ENCODE measurements at places on chromosomes 7 and 10.

DNA sequence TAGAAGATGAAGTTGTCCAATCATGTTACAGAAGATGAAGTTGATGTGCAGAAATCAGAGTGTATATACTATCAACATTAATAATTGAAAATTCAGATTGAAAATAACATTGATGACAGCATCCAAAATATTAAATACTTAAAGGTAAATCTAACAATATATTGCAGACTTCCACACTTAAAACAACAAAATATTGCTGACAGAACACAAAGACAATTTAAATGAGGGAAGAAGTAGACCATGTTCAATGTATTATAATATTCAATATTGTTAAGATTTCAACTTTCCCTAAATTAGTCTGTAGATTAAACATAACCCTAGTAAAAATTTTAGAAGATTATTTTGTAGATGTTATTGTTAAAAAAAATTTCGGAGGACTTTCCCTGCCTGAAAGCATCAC lies 151.9 kb downstream of the PON1 start:
- no peak for DNase-seq

DNA sequence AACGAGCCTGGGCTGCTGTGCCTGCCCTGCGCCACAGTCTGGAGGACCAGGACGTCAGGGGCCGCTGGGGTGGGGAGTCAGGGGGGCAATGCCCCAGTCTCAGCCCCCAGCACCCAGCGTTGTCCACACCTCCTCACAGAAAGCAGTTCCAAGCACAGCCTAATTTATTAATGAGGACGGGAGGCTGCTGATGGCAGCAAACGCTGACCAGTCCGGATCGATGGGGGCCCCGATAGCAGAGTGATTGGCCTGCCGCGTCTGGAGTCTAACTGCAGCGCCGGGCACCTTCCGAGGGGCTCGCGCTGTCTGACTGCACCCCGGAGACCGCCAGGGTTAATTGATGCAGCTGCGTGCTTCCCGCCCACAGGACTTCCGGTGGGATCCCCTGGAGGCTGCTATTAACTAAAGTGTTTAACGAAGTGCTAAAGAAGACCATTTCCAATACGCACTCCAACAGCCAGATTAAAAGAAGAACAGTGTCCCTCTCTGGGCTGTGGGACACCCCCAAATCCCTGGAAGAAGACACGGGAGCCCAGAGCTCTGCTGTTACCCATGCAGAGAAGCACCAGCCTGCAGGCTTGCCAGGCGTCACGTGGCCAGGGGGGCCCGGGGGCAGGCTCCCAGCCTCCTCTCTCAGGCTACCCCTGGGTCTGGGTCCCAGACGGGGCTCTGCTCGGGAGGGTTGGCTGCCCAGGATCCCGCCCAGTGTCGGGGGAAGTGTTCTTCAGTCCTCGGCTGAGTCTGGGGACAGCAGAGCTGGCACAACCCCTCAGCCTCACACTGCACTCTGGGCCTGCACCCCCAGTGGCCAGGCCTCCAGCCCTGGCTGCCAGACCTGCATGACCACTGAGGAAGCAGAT lies 63.8 kb downstream of the MICALL2 start:
- DNase-seq, result no peak

GRCh38 chr10:54402576-54402975 lies 398.5 kb downstream of the PCDH15 start:
- no peak for DNase-seq

GRCh38 chr10:47364366-47364765 lies 16.2 kb downstream of the RBP3 start:
- no peak for DNase-seq

DNA sequence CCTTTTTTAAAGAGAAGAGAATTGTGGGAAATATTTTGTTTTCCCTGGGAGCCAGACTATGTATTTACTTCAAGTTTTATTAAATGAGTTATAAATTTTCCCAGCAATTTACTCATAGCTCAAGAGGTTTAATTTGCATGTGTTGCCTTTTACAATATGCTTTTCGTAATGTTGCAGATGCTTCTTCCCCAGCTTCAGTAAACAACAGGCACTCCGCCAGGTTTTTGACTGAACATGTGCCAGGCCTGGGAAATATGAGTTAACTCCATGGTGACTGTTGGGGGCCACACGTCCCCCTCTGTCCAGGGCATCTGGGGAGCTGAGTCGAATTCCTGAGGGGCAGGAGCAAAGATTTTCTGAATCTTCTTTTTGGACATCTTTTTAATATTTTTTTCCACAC lies 545.7 kb downstream of the LRMDA start:
- no peak for DNase-seq

DNA sequence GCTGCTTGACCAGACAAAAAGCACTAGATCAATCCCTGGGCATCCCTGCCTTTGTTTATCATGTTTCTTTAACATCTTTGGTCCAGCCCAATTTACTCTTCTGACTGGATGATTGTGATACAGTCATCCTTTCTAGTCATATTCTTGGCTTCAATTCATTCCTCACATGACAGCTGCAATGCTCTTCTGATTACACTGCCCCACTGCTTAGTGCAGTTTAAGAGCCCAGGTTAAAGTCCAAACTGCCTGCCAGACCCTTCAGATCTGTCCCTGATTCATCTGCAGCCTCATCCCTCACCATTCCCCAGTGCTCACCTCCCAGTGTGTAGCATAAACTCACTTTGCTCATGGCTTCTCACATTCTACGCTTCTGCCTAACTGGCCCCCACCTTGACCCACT lies 383.8 kb downstream of the TNS3 start:
- DNase-seq, result no peak

DNA sequence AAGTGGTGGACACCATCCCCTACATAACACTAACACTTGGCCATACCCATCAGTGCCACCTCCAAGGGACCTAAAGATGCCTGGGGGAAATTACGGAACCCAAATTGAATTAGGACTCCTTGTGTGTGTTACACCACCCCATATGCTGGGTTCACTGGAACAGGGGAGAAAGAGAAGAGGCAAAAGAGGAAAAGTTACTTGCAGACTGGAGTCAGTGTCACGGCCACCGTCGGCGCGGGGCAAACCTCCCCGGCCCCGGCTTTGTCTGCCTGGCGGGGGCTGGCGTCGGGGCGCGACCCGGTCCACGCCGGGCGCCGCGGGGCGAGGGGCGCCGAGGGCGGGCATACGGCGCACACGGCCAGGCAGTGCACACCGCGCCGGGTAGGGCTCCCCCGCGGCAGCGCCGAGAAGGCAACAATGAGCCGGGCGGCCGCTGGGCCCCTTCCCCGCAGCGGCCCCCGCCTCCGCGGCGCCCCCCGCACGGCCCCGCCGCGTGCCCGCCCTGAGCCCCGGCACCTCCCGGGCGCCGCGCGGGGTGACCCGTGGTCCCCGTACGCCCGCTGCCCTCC lies 171.1 kb downstream of the FAM107B start:
- no peak for DNase-seq

- no peak for DNase-seq
These were observed 337.4 kb downstream of the CRPPA start for GRCh38 chr7:16083931-16084330.

DNA sequence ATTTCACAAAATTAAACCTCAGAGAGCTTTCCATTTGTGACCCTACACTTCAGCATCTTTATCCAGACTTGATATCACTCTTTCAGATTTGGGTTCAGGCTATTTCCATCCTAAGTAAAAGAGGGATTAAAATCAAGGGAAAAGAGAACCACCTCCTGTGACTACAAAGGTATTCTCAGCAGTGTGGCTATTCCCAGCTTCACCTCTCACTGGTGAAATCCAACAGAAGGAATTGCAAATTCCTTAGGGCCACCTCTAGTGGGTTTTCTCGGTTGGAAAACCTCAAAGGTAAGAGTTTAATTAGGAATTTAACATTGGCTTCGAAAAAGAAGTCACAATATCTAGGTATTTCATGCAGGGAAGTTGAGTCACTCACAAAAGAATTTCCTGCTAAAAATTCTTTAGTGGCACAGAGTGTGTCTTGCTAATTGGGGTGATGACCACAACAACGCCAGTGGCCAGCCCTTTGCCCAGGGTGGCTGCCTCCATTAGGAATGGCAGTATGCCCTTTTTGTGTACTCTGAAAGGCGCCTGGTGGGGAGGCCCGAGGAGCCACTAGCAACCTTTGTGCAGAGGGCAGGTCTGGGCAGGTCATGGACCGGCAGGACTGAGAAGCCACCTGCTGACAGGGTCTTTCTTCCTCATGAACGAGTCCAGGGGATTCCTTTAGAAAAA lies 52.2 kb downstream of the SEM1 start:
- no peak for DNase-seq

DNA sequence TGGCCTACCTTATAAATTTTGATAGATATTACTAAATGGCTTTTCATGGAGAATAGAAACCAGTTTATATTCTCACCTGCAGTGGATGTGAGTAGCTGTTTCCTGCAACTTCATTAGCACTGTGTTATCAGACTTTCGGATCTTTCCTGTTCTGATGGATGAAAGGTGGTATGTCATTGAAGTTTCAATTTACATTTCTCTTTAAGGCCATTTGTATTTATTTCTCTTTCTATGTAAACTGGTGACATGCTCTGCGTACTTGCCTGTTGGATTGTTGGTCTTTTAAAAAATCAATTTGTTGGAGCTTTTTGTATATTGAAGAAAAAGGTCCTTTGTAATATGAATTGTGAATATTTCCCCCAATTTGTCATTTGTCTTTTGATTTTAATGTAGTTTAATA lies 95.8 kb upstream of the STRIP2 start:
- DNase-seq, result no peak

DNA sequence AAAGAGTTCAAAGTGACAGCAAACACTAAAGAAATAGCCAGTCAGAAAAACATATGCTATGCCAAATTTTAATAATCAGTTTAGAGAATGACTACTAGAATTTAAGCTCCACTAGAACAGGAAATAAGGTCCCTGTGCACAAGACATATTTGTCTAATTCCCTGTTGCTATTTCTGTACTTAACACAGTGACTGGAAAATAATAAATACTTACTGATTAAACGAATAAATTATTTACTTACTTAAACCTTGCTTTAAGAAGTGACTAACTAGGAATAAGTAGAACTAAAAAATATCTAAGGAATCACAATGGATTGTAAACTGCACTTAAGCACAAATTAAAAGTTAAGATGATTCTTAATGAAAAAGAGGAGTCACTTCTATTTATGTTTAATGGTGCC lies 22.3 kb downstream of the NPS start:
- no peak for DNase-seq

DNA sequence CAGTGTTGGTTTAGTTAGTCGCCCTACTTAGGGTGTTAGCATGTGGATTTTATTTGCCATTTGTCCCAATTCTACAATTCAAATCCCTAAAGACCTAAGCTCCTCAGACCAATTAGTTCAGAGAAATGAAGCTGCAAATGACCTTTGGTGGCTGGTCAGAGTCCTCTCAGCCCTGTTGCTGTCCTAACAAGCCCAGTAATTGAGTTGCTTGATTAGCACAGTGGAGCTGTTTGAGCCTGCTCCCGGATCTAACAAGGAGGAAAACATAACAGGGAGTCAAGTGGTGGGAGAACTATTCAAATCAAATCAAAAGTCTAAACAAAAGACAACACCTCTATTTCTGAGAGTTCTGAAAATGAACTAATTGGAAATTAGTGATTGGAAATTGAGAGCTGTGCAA lies 22.1 kb downstream of the ZDHHC6 start:
- DNase-seq, result no peak

DNA sequence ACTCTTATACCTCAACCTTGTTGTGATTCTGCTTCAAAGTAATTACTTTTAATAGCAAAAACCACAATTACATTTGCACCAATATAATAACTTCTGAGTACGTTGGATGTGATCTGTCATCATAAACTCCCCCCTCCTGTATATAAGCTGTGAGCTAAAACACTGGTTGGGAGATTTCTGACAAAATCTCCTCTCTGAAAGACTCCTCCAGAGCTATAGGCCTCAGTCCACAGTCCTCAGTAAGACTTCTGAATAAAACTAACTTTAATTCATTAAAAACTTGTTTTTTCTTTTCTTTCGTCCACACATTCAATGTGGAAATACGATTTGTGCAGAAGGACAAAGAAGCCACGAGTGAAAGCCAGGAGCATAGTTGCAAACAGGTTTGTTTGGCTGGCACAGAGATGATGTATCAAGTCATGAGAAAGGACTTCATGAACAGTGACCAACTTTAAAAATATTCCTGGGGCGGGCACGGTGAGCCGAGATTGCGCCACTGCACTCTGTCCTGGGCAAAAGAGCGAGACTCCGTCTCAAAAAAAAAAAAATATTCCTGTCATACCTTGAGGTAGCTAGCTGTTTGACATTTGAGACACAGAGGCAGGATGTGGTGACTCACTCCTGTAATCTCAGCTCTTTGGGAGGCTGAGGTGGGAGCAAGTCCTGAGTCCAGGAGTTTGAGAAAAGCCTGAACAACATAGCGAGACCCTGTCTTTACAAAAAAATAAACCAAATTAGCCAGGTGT lies 91.1 kb upstream of the ARHGAP21 start:
- DNase-seq, result no peak

DNA sequence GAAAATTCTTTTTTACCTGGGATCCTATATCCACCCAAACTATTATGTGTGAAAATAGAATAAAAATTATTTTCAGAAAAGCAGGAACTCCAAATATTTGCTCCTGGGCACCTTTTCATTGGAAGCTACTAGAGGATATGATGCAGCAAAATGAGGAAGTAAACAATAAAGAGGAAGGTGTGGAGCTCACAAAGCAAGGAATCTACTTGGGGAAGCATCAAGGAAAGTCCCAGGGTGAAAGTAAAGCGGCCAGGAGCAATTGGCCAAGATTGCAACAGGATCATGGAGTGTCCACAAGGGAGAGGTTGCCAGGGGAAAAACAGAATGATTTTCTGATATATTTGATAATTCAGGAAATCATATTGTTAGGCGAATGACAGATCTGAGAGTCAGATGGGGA lies 80.8 kb downstream of the CARD11 start:
- no peak for DNase-seq

- DNase-seq, result no peak
These were observed 470.7 kb upstream of the KLF6 start for GRCh38 chr10:4255751-4256150.

GRCh38 chr7:47266799-47267198 lies 315.1 kb downstream of the TNS3 start:
- DNase-seq, result no peak

DNA sequence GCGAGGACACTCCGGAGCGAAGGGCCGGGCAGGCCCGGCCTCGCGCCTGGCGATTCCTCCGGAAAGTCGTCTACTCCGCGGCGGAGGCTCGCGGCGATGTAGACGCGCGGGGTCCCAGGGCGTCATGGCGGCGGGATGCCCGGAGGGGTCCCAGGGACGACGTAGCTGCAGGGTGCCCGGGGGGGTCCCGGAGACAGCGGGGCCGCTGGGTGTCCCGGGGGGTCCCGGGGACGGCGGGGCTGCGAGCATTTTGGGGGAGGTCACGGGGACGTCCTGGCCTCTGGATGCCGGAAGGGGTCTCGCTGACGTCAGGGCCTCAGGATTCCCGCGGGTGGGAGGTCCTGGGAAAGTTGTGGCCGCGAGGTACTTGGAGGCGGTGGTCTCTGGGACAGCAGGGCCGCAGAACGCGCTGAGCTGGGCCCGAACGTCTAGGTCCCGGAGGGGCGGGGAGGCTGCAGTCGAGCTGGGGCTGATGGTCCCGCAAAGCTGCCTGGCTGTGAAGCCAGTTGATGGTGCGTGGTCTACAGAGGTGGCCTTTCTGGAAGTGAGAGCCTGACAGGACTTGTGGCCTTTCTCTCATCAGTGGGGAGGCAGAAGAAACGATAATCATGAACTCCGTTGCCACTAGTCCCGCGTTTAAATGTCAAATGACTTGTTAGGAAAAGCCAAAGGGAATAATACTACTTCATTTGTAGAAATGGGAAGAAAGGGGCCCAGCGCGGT lies 637 bp downstream of the HSPA14 start:
- no peak for DNase-seq

All from fibroblast of the conjunctiva (primary cell).